HS-27A (cell line): ENCODE measurements at places on chromosomes 13 and 19.

GRCh38 chr13:102845289-102845629 lies 573 bp upstream of the ERCC5 start:
- DNase-seq: no peak

DNA sequence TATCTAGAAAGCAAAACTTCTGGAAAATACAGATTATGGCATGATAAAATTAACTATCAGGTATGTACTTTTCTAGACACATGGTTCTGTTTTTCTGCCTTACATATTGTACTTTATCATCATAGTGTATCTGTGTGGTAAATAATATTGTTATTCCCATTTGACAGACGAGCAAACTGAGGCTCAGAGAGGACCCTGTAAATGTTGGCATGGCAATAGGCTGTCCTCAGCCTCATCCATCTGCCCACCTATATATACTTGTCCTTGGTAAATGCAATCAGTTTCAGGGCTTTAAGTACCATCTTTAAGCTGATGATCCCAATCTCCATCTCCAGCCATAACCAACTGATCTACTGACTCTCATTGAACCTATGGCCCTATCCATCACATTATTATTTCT lies 178.0 kb downstream of the DCT start:
- DNase-seq: no peak

DNA sequence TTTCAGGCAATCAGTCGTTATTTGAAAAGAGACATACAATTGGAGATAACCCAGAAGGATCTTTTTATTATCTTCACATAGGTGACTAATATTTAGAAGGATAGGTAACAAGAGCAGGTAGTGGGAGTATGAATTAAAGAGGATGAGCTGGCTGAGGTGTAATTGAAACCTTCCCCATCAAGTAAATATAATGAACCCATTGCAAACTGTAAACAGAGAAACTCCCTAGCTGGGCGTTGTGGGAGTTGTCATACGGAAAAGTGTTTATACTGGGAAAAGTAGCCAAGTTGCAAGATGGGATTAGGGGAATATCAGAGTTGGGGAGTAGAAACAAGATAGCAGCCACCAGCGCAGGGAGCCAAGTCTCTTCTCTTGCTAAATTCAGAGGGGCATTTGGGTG lies 448.4 kb downstream of the COG6 start:
- no peak for DNase-seq

DNA sequence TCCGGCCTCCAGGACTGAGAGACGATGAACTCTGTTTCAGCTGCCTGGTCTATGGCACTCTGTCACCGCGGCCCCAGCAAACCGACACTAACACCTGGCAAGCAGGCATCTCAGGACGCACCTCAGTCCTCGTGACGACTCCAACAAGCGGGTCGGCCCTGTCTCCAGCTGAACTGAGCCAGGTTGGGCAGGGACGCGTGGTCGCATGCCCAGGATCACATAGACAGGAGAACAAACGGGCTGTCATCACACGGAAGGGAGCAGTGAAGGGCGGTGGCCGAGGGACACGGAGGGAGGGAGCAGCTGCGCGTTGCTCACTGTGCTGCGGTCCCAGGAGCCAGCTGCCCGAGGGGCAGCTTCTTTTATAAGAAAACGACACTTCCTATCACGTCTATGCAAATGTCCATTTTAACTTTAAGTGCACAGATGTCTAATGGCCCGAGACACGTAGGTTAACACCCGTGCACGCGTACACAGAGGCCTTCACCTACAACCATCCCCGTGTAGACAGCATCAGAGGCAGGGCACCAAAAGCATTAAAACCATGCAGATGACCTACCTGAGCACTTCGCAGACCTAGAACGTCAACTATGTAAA lies 8.9 kb downstream of the SGTA start:
- no peak for DNase-seq
